Naive thymus-derived CD4-positive, alpha-beta T cell (primary cell): ENCODE measurements at places on chromosomes 16 and 17. TPM values are rescaled to one million over a fixed set of nuclear protein-coding genes. Genes with fewer than 3 reads are reported as not detected.

- no peak for DNase-seq
Observed at GRCh38 chr17:76388966-76389888, 4.8 kb downstream of the SPHK1 start.

ZMYND15 gene
- 5.2 TPM for total RNA-seq

GRCh38 chr17:48616717-48617470 lies 1.8 kb upstream of the HOXB8 start:
- DNase-seq = no peak

HAS3 gene
- 0.71 and 0.73 TPM in 2 replicates for total RNA-seq

- no peak for DNase-seq
Observed at GRCh38 chr17:74274060-74274708, at the start of gene DNAI2. Gene DNAI2, plus strand, starts transcription at chr17:74274234. Its CDS starts 7,584 bp downstream, at chr17:74281818.

OTOP2 gene
- not detected for total RNA-seq

- DNase-seq = no peak
Observed at GRCh38 chr16:19499481-19499880, 22.4 kb downstream of the GDE1 start.

DNA sequence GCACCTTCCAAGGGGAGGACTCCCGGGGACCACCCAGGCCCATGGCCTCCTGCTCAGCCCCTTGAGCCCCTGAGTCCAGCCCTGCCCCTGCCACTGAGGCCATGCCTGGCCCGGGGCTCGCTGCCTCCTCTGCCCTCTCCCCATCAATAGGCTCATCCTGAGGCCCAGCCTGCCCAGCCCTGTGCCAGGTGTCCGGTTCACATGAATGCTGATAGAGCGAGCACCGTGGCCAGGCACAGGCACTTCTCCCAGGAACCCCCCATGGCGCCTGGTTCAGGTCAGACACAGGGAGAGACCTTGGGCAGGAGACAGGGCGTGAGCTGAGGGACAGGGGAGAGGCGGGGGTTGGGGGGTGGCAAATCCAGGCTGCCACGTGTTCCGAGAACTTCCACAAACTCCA lies 2.8 kb upstream of the PVALEF start:
- DNase-seq = no peak

DNA sequence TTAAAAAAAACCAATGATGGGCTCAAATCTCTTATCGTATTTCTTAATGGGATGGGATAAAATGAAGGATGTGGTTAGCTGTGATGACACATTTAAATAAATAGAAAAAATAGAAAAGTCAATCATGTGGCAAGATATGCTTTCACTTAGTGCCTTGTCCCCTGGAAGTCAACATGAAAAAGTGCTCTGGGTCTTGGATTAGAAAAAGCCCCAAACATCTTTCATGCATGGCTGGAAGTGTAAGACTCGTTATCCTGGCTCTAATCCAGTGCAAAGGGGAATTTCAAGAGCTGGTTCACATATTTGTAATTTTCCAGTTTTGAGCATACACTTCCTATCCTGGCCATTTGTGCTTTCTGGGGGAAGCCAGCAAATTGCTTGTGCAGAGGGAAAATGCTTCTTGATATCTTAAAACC lies 160.9 kb downstream of the MAP2K6 start:
- no peak for DNase-seq

DNA sequence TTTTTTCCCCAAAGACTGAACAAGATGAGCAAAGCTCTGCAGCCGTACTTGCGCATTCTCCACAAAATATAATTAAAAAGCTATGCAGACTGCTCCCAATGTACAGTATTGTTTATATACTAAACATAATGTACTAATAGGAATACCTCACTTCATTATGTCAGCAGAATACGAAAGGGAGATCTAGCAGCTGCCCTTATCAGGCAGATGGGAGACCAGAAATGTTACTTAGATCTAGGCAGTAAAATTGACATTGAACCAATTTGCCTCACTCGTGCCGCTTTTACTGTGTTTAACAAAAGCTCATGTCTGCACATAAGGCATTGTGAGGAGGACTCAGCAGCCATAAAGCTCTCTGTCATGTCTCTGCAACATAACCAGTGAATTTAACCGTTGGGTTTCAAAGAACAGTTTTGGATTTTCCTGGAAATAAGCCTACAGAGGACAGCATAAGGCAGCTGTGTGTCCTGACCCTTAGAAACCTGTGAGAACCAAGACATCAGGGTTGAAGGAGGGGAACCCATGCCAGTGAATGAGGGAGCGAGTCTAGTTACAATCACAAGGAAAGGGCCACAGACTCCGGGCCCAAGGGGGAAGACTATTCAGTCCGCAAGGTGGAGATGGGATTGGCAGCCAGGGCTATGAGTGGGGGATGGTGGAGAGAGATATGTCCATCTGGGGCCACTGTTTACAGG lies 71.4 kb downstream of the GNAO1 start:
- DNase-seq = no peak

DNA sequence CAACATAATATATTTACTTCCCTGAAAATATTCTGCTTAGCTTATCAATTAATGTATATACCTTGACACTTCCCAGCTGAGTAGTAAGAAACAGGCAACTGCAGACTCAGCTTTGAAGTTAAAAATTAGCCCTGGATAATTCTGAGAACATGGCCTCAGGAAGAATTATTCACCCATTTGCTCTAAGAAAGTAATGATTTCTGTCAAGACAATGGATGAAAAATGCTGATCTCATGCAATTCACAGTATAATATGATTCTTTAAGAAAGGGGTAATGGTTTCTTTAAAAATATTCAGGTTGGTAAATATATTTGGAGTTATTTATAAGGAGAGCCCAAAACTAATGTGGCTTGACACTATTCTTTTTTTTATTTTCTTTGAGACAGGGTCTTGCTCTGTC lies 88.8 kb downstream of the CACNG1 start:
- no peak for DNase-seq

- no peak for DNase-seq
Observed at GRCh38 chr17:58605986-58606385, 85.9 kb downstream of the TEX14 start.

PRDM7 gene
- total RNA-seq = not detected

ITGAX gene
- 40.2 TPM for total RNA-seq

STH gene
- not detected for total RNA-seq
